ENCODE measurements at places on chromosomes 6 and 20. TPM values are rescaled to one million over a fixed set of nuclear protein-coding genes. Genes with fewer than 3 reads are reported as not detected.

- H3K4me1 ChIP-seq, result no peaks in the 10 kb centered on the region
- H3K4me3 ChIP-seq, result no peak overlapping the region
- DNase-seq, result peak; percentile 54
- no peak overlapping the region for H3K27ac ChIP-seq
- no peaks in the 10 kb centered on the region for H3K36me3 ChIP-seq
Observed at GRCh38 chr6:55250400-55250799, 76.1 kb downstream of the HCRTR2 start.

The VSTM2L gene
- total RNA-seq, result 2.9 TPM

The ZKSCAN8 gene
- 29.0 TPM for total RNA-seq

GRCh38 chr6:44797746-44798145 is 410.2 kb downstream of the CDC5L start:
- no peak overlapping the region for H3K4me3 ChIP-seq
- no peak for DNase-seq
- no peaks in the 10 kb centered on the region for H3K27me3 ChIP-seq
- H3K36me3 ChIP-seq, result no peaks in the 10 kb centered on the region

The MAP3K5 gene
- 3.4 TPM for total RNA-seq

The RGS19 gene
- 16.1 TPM for total RNA-seq

GRCh38 chr6:52139985-52140680 is 46.0 kb upstream of the IL17A start:
- H3K36me3 ChIP-seq, result no peaks in the 10 kb centered on the region
- H3K4me3 ChIP-seq, result no peak overlapping the region
- H3K4me1 ChIP-seq, result no peaks in the 10 kb centered on the region
- DNase-seq, result no peak

The CST4 gene
- 0.95 TPM for total RNA-seq

DNA sequence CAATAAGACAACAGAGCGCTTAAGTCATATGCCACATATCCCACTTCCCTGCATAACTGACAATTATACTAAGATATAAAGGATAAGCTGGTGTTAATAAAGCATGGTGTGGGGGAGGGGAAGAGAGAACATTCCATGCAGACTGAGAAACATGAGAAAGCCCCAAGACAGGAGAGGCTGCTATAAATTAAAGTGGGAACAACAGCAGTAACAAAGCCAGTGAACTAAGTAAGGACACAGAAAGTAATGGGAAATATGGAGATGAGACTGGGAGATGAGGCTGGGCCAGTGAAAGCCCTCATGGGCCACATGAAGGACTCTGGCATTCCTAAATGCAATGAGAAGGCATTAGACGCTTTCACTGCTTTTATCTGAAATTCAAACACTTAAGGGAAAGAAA is 41.3 kb downstream of the SESN1 start:
- no peak for DNase-seq
- no peak overlapping the region for H3K27ac ChIP-seq
- H3K36me3 ChIP-seq, result no peaks in the 10 kb centered on the region
- H3K4me3 ChIP-seq, result no peak overlapping the region
- no peaks in the 10 kb centered on the region for H3K27me3 ChIP-seq

The MRPS10 gene
- total RNA-seq, result 39.6 TPM

The ADGB gene
- total RNA-seq, result 1.3 TPM

DNA sequence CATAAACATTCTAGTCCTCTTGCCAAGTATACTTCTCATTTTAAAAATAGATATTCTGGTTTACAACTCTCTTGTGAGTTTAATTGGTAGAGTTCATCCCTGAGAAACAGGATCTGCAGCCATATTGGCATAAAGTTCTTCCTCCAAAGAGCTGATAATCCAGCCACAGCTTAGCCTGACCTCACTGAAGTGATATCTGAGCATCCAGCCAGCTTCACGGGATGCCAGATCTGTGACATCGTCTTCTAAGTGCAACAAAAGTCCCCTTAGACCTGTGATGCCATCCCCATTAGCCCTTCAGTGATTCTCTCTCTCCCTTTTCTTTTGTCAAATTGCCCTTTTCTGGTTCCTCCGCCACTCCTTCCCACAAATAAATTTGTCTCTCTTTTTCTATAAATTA is 180.6 kb upstream of the STXBP5 start:
- no peak overlapping the region for H3K27ac ChIP-seq
- H3K36me3 ChIP-seq, result no peaks in the 10 kb centered on the region
- no peaks in the 10 kb centered on the region for H3K27me3 ChIP-seq
- no peak overlapping the region for H3K4me3 ChIP-seq
- no peaks in the 10 kb centered on the region for H3K4me1 ChIP-seq

- no peak overlapping the region for H3K4me3 ChIP-seq
- no peak for DNase-seq
- H3K27me3 ChIP-seq, result peaks cover 6% of the 10 kb centered on the region
- H3K27ac ChIP-seq, result no peak overlapping the region
Observed at GRCh38 chr6:82066991-82067411, 180.5 kb downstream of the IBTK start.

DNA sequence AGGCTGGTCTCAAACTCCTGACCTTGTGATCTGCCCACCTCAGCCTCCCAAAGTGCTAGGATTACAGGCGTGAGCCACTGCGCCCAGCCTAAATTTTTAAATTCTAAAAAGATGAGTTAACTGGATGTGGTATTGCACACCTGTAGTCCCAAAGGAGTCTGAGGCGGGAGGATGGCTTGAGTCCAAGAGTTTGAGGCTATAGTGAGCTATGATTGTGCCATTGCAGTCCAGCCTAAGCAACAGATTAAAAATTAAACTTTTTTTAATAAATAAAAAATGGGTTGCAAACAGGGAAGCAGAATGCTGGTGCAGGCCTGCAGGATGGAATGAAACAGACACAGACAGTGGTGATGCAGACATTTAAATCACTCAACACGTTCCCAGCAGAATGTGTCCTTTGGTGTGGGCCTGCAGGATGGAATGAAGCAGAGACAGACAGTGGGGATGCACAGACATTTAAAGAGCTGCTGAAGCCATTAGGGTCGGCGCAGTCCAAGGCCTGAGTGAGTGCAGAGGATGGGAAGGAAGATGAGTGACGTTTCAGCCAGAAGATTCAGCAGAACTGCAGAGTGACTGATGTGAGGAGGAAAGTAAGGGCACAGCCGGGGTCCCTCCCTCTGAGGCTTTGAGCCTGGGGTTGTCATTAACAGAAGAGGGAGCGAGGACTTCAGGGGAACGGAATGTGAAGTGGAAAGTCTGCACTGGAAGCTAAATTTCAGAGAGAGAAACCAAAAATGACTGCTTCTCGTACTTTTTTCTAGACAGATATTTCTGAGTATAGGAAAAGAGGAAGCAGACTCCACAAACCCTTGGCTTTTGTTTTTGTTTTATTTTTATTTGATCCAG is 117.5 kb downstream of the RIN2 start:
- H3K36me3 ChIP-seq, result peaks cover 14% of the 10 kb centered on the region
- no peaks in the 10 kb centered on the region for H3K27me3 ChIP-seq
- no peak for DNase-seq

DNA sequence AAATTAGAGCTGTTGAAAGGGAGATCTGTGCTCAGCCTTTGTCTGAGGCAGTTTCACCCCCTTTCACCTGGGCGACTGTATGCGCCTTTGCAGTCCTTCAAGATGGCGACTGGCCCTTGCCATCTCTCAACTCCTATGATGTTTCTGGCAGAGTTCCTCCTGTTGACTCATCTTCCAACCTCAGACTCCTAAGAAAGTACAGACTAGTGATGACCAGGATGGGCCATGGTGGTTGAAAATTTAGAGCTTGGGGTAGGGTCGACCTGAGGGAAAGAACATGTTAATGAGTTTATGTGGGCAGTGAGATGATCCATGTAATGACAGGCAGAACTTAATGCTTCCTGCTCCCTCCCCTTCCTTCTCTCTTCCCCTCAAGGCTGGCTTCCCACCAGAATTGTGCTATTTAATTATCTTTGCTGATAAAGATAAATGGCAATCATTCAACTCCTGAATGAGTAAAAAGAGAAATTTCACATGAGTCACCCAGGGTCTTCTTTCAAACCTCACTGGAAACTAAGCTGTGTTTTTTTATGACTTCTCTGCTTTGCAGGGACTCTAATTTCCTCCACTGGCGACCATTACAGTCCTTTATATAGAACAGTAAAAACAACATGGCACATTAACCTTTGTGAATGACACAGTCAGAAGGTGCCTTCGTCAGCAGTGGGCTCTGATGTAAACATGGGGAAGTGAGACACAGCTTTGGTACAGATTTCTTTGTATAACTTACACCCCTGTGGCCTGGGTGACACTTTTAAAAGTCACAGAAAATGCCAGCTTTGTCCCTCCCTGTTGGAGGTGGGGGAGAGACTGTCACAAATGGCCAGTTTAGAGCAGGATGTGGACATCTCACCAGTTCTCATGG is 103.5 kb downstream of the SCP2D1 start:
- no peak for DNase-seq
- H3K27me3 ChIP-seq, result no peaks in the 10 kb centered on the region
- H3K4me3 ChIP-seq, result no peak overlapping the region
- no peaks in the 10 kb centered on the region for H3K4me1 ChIP-seq
- no peaks in the 10 kb centered on the region for H3K36me3 ChIP-seq
- H3K27ac ChIP-seq, result no peak overlapping the region

The TRIM31 gene
- total RNA-seq, result not detected

The MATN4 gene
- 0.35 TPM for total RNA-seq

DNA sequence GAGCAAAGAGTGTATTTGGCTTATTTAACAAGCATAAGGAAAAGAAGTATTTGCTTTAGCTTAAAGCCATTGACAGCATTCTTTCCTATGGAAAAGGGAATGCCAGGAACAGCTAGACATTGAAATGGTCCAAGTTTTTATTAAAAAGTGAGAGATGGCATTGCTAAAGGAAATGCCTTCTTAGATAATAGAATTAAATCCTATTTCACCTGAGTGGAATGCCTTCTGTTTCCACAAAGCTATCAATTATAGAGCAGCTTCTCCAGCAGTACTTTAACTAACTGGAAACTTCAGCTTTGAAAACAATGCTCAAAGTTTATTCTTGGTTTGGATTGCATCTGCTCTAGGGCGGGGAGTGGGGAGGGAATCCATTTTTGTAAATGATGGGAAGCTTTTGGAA is 85.1 kb upstream of the CNKSR3 start:
- no peaks in the 10 kb centered on the region for H3K36me3 ChIP-seq
- H3K27ac ChIP-seq, result no peak overlapping the region
- H3K4me1 ChIP-seq, result peaks cover 7% of the 10 kb centered on the region
- no peak for DNase-seq
- no peaks in the 10 kb centered on the region for H3K27me3 ChIP-seq

The RWDD2A gene
- total RNA-seq, result 7.5 TPM

GRCh38 chr20:7981374-7981773 is 38.2 kb downstream of the TMX4 start:
- H3K36me3 ChIP-seq, result no peaks in the 10 kb centered on the region
- no peak overlapping the region for H3K4me3 ChIP-seq
- peaks cover 3% of the 10 kb centered on the region for H3K4me1 ChIP-seq
- no peak overlapping the region for H3K27ac ChIP-seq
- no peak for DNase-seq

The ZBP1 gene
- total RNA-seq, result not detected

The C6orf52 gene
- 1.0 TPM for total RNA-seq

- peaks cover 5% of the 10 kb centered on the region for H3K4me1 ChIP-seq
- peaks cover 12% of the 10 kb centered on the region for H3K36me3 ChIP-seq
- H3K27ac ChIP-seq, result no peak overlapping the region
- no peak for DNase-seq
Observed at GRCh38 chr6:135012764-135013163, 41.9 kb downstream of the HBS1L start.

The ULBP3 gene
- 3.8 TPM for total RNA-seq

- H3K4me3 ChIP-seq, result no peak overlapping the region
- no peak overlapping the region for H3K27ac ChIP-seq
- DNase-seq, result no peak
- H3K27me3 ChIP-seq, result no peaks in the 10 kb centered on the region
- H3K36me3 ChIP-seq, result no peaks in the 10 kb centered on the region
Observed at GRCh38 chr6:15026832-15027231, 219.0 kb upstream of the JARID2 start.

- H3K4me3 ChIP-seq, result no peak overlapping the region
- H3K36me3 ChIP-seq, result no peaks in the 10 kb centered on the region
- no peak for DNase-seq
- H3K27me3 ChIP-seq, result no peaks in the 10 kb centered on the region
Observed at GRCh38 chr20:59122566-59122919, 41.1 kb upstream of the ZNF831 start.

DNA sequence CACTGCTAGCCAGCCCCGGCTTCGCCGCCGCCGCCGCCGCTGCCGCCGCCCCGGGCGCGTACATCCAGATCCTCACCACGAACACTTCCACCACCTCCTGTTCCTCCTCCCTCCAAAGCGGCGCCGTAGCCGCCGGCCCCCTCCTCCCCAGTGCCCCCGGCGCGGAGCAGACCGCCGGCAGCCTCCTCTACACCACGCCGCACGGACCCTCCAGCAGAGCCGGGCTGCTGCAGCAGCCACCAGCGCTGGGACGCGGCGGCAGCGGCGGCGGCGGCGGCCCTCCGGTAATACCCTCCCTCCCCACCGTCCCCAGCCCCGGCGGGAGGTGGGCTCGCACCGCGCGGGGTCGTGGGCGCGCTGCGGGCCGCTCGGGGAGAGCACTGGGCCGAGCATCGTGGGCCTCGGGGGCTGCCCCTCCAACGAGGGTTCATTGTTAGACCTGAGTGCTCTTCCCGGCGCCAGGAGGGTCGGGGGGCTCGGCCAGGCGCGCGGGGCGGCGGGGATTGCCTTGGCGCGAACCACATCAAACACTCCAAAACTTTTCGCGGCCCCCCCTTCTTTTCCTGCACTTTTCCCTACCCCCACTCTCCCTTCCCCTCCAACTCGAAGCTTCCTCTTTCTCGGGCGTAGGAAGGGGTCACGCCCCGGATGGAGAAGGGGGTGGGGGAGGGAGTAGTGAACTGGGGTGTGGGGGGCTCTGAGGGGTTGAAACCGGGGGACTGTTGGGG is 827 bp downstream of the E2F3 start:
- DNase-seq, result peak; percentile 73
- no peaks in the 10 kb centered on the region for H3K27me3 ChIP-seq
- peak overlapping the region; percentile 97 for H3K27ac ChIP-seq
- H3K4me3 ChIP-seq, result peak overlapping the region; percentile 99

- DNase-seq, result no peak
- H3K4me3 ChIP-seq, result no peak overlapping the region
- peaks cover 25% of the 10 kb centered on the region for H3K4me1 ChIP-seq
Observed at GRCh38 chr6:15452182-15452941, 206.5 kb downstream of the JARID2 start.
